ENCODE measurements at places on chromosomes 13 and 19.

DNA sequence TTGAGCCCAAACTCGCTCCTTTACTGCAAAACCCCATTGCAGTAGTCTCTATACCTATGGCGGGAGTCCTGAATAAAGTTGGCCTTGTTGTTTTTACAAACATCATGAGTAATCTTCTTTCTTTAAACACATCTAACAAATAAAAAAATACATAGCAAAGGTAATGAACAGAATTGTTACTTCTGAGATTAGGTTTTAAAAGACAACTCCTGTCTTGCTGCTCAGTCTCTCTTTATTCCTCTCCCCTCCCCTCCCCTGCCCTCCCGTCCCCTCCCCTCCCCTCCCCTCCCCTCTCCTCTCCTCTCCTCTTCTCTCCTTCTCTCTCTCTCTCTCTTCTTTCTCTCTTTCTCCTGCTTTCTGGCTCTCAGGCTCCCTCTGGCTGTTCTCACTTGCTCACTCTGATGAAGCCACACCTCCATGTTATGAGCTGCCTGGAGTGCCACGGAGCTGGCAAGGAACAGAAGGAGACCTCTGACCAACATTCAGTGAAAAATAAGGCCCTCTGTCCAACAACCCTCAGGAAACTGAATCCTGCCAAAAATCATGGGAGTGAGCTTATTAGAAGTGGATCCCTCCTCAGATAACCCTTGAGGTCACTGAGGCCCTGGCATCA lies 300.7 kb upstream of the MIR17HG start:
- no peak for DNase-seq

- DNase-seq, result no peak
These were observed 115.0 kb downstream of the RAB20 start for GRCh38 chr13:110446575-110446890.

DNA sequence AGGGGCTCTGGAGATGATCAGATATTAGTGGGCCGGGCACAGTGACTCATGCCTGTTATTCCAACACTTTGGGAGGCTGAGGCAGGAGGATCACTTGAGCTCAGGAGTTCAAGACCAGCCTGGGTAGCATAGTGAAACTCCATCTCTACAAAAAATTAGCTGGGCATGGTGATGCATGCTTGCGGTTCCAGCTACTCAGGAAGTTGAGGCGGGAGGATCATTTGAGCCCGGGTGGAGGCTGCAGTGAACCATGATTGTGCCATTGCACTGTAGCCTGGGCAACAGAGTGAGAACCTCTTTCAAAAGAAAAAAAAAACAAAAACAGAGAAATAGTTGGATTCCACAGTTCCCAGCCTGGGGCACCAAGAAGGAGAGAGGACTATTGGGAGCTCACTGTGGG lies 17.9 kb upstream of the SHFL start:
- DNase-seq, result no peak

- no peak for DNase-seq
These were observed at the start of gene SIGLEC10 for GRCh38 chr19:51417107-51417809. SIGLEC10 (minus strand) TSS chr19:51417642; CDS start chr19:51417581, 61 bp downstream.

DNA sequence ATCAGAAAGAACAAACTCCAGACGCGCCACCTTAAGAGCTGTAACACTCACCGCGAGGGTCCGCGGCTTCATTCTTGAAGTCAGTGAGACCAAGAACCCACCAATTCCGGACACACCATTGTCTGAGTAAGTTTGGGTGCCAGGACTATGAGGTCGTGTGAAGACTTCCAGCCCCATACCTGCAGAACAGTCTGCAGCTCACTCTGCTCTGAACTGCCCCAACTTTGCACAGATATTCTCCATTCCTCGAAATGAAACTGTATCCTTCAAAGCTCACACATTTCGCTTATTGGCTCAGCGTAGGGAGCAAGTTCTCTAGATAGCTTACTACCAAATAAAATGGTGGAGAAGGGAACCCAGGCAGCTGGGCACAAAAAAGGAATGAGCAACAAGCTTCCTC lies 2.6 kb upstream of the CYP4F2 start:
- DNase-seq, result no peak

All from HTR-8/SVneo (cell line).